Mesenteric fat pad (tissue), 1 donor: ENCODE measurements at places on chromosomes 7 and 10. TPM values are rescaled to one million over a fixed set of nuclear protein-coding genes. Genes with fewer than 3 reads are reported as not detected.

DNA sequence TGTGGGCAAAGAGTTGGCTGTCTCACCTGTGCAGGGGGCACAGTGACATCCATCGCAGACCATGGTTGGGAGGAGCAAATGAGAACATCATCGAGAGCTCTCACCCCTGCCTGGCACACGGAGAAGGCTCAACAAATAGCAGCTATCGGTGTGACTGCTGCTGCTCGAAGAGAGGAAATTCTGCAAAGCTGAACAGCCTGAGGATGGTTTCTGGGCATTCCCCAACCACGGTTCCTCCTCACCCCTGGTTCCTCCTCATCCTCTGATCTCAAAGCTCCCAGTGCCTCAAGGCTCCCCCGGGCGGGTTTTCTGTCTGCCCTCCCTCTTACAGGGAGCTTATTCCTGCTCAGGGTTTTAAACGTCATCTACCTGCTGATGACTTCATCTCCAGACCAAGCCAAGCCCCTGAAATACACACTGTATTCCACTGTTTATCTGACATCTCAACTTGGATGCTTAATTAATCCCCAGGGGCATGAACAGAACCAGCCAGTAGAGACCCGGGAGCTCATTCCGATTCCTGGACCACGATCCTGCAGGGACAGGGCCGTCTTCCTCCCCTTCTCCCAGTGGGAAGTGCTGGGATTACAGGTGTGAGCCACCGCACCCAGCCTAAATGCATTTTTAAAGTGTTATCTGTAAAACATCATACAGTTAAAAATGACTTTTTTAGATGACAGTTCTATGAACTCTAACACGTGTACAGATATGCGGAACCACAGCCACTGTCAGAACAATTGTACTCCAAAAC is 19.5 kb upstream of the NOM1 start:
- no peak for DNase-seq

DNA sequence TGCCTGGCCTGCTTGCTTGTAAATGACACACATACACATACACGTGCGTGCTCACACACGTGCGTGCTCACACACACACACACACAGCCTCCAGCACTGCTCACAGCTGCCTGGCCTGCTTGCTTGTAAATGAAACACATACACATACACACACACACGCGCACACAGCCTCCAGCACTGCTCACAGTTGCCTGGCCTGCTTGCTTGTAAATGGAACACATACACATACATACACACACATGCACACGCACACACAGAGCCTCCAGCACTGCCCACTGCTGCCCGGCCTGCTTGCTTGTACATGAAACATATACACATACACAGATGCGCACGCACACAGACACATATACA is 397.2 kb downstream of the PLXNA4 start:
- DNase-seq: no peak

GRCh38 chr10:32433542-32433941 is 12.4 kb upstream of the CCDC7 start:
- no peak for DNase-seq

- no peak for DNase-seq
Measured at GRCh38 chr10:20931156-20931795, 34.2 kb upstream of the NEBL start.

DNA sequence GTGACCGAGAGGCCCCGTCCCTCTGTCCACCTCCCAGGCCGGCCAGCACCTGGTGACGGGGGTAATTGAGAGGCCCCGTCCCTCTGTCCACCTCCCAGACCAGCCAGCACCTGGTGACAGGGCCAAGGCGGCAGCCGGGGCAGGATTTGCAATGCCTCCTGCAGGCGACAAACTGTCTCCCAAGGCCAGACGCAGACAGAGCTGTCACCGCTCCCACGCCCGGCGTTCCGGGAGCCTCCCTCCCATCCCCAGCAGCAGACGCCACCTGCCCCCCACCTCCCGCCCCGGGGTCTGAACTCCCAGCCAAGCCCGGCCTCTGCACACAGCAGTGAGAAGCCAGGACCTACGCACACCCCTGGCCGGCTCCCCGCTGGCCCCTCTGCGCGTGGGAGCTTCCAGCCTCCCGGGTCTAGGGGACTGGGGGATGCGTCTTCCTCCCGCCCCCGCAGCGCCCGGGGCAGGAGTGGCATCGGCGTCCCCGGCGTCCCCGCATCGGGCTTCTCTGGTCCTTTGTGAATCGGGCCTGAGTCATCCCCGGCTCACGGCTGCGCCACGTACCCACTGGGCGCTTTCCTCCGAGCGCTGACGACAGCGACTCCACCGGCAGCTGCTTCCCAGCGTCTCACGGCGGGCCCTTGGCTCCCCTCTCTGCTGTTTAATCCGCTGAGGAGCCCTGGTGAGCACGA is 95.1 kb upstream of the DIP2C start:
- peak; percentile 91 for DNase-seq

DNA sequence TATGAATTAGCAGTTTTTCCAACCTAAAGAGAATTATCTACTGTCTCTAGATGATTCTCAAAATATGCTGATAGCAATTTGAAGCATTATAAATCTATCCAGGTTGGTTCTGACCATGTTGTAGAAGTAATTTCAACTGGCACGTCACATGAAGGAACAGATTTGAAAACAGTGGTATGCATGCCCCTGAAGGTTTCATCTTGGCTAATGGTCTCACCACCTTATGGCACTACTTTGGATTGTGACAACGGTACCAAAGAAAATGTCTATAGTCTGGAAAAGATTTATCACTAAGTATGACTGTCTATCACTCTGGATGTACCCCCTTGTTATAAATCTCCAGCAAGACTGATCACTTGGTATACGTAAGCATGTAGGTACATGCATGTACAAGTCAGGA is 723.1 kb upstream of the GALNT17 start:
- DNase-seq: no peak

- no peak for DNase-seq
Measured at GRCh38 chr10:2852574-2853323, 214.6 kb upstream of the PFKP start.

DNA sequence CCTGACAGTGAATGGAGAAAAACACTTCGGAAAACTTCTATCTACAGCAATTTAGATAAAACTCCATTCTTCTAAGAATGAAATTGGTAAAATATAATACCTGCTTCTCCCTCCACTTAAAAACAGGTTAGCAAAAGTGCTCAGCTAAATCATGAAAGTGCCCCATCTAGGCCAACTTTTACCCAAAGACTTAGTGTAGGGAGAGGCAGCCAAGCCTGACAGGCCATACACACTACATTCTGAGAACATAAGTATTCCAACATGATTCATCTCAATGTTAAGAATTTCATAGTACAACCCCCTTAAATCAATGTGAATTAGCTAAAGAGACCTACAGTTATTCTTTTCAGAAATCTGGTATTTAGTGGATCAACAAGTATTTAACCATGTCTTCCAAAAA is 7.2 kb downstream of the FAM3C start:
- no peak for DNase-seq

DNA sequence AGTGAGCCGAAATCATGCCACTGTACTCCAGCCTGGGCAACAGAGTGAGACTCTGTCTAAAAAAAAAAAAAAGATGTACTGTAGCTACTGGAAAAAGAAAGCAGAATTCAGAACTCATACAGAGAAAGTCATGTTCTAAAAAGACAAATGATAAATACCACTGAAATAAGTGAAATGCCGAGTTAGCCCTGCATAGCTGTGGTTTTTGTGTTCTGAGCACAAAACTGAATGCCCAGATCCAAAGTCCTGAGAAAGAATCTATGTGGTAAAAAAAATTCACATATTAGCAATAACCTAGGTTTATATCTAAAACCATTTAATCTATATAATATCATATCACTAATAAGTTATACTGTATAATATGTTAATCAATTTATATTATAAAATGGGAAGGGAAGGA is 29.3 kb upstream of the HECW1 start:
- no peak for DNase-seq

- DNase-seq: no peak
Measured at GRCh38 chr7:6578114-6579084, 1.1 kb downstream of the ZDHHC4 start.

The GIGYF1 gene
- total RNA-seq: 31.9 TPM

The SRRM3 gene
- 4.8 TPM for total RNA-seq
